GM12892 (cell line): ENCODE measurements at places on chromosomes 3 and 15.

DNA sequence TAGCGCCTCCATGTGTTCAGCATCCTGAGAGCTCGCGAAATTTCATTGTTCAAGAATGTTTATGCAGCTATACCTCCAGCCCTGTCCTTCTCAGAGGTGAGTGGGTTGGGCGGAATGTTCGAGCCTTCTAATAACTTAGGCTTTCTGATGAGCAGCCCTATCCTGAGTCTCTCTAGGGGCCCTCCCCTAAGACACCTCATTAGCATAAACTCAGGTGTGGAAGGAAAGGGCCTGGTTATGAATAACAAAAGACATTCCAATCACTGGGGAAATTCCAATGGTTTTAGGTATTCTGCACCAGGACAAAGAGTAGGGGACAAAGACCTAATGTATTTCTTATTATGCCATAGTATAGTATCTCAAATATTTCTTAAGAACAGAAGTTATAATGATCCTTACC is 138.1 kb upstream of the PDZRN3 start:
- DNase-seq: no peak

DNA sequence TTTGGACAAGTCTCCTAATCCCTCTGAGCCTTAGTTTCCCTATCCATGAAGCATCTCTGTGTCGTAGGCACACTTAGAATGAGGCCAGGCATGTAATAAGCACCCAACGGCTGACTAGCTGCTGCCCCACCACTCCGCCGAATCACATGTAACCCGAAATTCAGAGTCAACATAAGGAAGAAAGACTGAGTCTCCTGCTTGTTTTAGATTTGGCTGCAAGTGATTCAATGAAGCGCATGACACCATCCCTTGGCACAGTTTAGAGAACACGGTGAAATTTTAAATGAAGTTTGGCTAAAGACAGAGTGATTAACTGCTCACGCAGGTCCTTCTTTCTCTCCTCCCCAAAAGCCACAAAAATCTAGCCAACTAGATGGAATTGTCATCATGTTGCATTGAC is 279.2 kb downstream of the TLE3 start:
- no peak for DNase-seq

DNA sequence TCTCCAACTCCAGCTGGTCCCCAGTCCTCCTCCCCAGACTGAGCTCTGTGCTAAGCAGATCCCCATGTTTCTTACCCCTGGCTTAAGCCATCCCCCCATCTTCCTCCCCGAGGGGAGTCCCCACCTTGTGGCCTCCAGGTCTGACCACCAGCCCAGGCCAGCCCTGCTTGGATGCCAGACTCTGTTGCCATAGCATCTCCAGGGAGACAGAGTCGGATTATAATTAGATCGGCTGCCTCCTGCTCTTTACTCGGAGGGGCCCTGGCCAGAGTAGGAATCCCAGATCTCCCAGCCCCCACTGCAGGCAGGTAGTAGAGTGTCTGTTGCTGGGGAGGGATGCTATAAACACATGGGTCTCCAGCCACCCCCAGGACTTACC is 2.4 kb downstream of the KLHDC8B start:
- no peak for DNase-seq

GRCh38 chr15:66504563-66505429 is at the start of the genes RPL4 and ZWILCH:
Gene RPL4, minus strand, starts transcription at chr15:66504855. Its CDS starts 65 bp downstream, at chr15:66504790.
Gene ZWILCH, plus strand, starts transcription at chr15:66505326. Its CDS starts 13 bp downstream, at chr15:66505339.
- DNase-seq: peak; percentile 57

DNA sequence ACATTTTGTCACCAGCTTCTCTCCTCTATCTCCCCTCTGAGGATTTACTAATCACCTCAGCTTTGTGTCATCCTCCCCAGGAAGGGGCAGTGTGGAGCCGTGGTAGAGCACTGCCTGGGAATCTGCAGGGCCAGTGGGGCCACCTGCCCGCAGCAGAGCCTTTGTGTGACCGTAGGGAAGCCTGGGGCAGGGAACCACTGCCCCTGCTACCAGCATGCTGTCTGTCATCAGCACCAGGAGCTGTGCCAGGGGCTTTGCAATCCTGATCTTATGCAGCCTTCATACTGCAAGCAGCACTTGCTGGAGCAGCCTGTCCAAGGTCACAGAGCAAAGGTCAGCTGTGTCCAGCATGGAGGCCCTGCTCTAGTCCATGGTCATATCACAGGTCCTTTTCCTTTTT is 170.2 kb upstream of the IL12A start:
- DNase-seq: no peak

- DNase-seq: no peak
Measured at GRCh38 chr15:25800761-25801515, 62.2 kb downstream of the ATP10A start.

- DNase-seq: no peak
Measured at GRCh38 chr3:69683082-69683806, 56.0 kb upstream of the MITF start.

- DNase-seq: no peak
Measured at GRCh38 chr3:111784001-111784400, 75.1 kb upstream of the PHLDB2 start.

DNA sequence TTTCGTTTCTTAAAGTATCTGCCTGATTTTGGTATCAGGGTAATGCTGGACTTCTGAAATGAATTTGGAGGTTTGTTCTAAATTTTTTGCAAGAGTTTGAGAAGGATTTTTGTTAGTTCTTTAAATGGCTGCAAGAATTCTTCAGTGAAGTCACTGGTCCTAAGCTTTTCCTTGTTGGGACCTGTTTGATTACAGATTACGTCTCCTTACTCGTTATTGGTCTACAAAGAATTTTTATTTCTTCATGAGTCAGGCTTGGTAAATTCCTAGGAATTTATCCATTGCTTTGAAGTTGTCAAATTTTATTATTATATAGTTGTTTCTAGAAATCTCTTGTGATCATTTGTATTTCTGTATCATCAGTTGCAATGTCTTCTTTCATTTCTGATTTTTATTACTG is 196.0 kb downstream of the DPH6 start:
- DNase-seq: no peak

GRCh38 chr15:79172801-79173460 is 82.4 kb upstream of the RASGRF1 start:
- DNase-seq: no peak

- DNase-seq: no peak
Measured at GRCh38 chr3:108215871-108216270, 6.4 kb downstream of the IFT57 start.

DNA sequence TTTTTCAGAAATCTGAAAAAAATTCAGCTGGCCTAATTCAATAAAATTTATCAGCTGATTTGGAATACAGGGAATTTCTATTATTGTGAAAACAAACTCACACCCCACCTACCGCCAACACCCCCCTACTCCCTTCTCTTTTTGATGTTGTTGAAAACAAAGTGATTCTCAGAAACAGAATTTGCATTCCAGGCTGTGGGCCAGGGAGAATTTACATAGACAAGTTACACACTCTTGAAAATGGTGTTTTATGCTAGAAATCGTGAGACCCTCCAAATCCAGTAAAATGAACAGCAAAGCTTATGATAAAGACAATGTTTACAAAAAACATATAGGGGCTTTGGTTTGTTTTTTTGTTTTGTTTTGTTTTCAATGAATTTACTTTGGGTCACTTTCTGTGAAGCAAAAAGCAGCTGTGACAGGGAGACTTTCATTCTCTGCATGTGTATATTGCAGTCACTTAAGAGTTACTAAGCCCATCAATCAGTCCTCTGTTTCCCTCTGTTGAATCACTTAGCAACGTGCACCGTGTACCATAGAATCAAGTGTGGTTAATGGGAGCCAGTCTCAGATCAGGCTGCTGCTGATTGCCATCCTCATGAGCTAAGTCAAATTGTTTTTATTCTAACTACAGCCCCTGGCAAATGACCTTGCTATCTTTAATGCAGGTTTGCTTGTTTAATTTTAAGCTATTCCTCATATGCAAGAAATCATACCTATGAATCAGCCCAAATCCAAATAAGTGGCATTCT is 159.8 kb downstream of the ALCAM start:
- no peak for DNase-seq

DNA sequence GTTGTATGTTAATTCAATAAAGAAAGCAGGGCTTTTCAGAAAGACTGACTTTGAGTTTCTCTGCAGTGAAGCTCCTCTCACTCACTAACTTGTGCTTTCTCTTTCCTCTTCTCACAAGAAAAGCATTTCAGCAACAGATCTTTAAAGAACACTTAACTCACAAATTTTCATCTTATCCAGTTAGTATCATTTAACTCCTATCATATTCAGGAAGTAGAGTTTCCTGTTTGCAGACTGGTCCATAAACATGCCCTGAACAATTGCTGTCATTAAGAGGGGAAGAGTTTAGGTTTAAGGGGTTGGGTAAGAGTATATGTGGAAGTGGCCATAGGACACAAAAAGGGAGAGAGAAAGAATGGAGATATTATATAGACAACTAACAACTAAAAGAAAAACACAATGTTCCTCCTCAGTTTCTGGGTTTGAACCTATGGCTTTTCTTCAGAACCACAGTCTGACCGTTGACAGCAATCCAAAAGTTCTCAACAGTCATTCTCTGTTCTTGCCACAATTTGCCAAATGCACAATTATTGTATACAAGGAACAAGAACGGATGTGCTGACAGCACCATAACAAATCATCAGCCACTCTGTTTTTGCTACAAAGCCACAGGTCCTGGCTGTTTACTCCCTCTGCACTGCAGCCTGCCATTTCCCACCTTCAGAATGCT is 63.9 kb downstream of the CHAC1 start:
- no peak for DNase-seq

DNA sequence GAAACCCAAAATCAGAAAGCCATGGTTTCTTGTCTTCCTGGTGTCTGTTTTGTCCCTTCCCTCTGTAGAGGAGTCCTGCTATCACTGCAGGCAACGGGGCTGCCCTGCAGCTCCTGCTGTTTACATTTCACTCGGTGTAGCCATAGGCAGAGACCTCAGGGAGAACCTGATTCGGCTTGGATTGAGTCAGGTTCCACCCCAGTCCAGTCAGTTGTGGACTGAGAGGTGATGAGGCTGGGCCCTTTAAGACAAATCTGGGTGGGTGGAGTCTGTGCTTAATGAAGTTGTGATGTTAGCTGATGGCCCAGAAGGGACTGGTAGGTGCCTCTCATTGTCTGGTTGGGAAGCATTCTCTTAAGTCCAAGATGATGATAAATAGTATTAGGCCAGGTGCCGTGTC is 35.7 kb downstream of the FLNB start:
- no peak for DNase-seq

- no peak for DNase-seq
Measured at GRCh38 chr3:193253986-193254660, 13.1 kb downstream of the PLAAT1 start.

DNA sequence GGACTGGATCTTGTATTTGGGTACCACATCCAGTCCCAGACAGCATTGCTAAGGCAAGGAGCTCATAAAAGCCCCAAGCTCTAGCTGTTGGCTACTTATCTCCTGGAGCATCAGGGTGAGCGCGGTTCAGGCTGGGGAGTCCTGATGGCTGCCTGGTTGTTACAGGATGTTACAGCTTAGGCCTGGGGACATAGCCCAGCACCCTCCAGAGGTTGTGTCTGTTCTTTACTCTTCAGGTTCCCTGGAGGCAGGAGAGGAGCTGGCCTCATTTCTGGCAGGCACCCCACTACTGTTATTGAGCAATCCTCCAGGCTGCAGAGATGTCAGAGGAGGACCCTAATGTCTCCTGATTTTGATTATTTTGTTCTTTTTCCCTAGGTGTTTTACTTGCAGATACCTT is 26.6 kb downstream of the APBA2 start:
- no peak for DNase-seq

DNA sequence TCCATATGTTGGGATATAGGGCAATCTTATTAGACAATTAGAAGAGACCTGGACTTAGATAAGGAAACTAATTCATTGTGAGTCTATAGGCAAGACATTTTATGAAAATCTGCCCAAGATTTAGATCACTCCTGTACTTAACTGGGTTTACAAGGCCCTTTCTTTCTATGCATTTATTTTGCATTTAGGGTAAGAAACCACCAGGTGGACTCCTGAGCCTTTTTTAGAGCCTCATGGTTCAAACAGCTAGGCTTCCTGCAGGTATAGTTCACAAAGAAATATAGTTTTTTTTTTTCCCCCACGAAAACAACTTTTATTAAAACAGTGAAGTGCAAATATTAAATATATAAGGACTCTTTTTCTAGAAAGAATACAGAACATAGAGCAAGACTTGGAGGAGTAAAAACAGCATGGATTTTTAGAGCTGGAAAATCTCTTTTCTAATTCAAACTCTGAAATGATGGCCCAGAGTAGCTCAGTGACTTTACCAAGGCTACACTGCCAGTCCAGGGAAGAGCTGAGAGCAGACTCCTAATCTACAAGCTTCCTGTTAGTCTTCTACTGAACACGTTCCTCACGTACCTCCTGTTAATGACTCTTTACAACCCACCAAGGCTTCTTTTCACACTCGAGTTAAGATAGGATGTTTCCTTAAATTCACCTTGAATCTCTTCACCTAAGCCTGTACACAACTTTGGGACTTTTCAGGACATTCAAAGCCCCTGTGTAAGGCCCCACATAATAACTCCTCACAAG is 400.9 kb upstream of the ATP11B start:
- DNase-seq: no peak

GRCh38 chr3:12904951-12905315 is 63.6 kb upstream of the RPL32 start:
- DNase-seq: no peak

DNA sequence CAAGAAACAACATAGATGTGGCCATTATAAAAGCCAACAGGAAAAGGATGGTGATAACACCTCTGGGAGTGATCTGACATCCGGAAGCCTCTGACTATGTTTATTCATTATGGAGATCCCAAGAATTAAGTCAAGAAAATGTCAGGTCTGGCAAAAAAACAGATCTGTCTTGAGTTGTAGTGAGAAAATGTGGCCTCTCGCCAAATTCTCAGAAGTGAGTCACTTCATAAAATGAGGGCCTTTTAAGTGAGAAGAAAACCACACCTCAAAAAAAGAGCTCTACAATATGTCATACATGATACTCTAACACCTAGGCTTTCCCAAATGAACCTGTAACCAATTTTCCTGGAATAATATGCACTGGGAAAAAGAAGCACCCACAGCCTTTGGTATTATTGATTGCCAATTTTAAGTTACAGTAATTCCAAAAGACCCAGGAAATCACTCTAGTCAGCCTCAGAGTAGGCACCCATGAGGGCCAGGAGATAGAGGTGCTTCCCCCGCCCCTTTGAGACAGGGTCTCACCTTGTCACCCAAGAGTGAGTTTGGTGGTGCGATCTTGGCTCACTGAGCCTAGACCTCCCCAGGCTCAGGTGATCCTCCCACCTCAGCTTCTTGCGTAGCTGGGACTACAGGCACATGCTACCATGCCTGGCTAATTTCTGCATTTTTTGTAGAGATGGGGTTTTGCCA is 38.0 kb downstream of the CCR3 start:
- no peak for DNase-seq

GRCh38 chr3:136428167-136428566 is 178.0 kb downstream of the PCCB start:
- DNase-seq: no peak

DNA sequence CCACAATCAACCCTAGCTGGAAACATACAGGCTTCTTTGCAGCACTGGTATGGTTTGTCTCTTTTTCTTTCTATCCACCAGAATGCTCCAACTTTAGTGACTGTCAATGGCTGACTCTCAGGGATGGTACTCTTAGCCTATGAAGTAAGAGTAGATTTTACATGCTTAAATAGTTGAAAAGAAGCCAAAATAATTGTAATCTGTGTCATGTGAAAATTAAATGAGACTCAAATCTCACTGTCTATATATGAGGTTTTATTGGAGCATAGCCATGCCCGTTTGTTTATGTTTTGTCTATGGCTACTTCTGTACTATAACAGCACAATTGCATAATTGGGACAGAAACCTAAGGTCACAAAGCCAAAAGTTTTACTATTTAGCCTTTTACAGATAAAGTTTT is 29.1 kb upstream of the PDZRN3 start:
- DNase-seq: no peak

- no peak for DNase-seq
Measured at GRCh38 chr15:76062286-76062685, 2.5 kb downstream of the TMEM266 start.

GRCh38 chr3:37145611-37146010 is 28.8 kb downstream of the LRRFIP2 start:
- no peak for DNase-seq
